ENCODE measurements at places on chromosomes 13 and 19.

DNA sequence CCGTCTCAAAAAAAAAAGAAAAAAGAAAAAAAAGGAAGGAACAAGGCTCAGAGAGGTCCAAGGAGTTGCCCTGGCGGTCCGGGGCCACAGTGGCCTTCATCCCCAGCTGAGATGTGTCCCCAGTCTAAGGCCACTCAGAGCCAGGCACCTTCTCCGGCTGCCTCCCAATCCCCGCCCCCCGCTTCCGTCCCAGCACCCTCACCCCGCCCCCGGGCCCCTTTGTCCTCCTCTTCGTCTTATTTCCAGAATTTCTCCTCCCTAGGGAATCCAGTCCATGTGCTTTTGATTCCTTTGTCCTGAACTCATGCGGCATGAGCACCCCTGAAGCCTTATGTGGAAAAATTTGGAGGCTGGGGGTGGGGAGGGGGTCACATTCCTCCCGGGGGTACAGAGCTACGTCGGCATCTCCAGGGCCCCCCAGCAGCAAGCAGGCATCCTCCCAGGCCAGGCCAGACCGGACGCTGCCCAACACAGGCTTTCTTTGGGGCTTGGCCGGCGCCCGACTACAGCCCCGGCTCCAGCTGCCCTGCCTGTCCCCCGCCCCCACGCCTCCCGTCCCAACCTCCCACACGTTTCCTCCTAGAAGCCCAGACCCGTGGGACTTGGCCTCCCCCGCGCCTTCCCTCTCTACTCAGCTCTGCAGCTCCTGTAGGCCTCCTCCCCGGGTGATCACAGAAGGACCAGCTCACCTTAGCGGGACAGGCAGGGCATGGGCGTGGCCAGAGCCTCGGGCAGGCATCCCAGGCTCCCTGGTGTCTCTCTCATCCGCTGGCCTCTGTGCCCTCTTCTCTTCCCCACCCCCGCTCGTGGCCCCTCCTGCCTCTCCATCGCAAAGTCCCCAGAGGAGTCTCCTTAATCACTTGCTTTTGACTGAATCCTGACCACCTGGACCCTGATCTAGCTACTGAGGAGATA, 17.8 kb upstream of the ADGRE5 start:
- DNase-seq, result no peak

- DNase-seq, result no peak
These were observed 50.6 kb upstream of the USPL1 start for GRCh38 chr13:30567072-30567471.

GRCh38 chr19:28595722-28596480, 617.0 kb downstream of the UQCRFS1 start:
- no peak for DNase-seq

GRCh38 chr13:79481685-79482052, 714 bp downstream of the NDFIP2 start:
- no peak for DNase-seq

- no peak for DNase-seq
These were observed 11.8 kb downstream of the PDE4A start for GRCh38 chr19:10431943-10432735.

DNA sequence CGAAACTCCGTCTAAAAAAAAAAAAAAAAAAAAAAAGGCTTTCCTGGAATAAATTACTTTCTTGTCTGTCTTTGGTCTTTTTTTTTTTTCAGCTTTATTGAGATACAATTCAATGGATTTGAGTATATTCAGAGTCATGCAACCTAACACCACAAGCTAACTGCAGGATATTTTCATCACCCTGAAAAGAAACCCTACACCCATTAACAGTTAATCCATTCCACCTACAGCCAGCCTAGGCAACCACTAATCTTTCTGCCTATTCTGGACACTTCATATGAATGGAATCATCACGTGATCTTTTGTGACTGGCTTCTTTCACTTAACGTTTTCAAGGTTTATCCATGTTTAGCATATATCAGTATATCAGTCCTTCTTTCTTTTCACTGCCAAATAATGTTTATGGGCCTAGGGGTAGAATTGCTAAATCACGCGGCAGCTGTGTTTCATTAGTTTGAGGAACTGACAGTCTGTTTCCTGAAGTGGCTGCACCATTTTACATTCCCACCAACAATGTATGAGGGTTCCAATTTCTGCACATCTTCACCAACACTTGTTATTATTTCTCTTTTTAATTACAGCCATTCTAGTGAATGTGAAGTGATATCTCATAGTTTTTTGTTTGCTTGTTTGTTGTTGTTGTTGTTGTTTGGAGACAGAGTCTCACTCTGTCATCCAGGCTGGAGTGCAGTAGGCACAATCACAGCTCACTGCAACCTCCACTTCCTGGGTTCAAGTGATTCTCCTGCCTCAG, 19.9 kb downstream of the LRFN3 start:
- DNase-seq, result no peak

GRCh38 chr13:112510002-112510780, 77.8 kb downstream of the TUBGCP3 start:
- DNase-seq, result peak; percentile 35

GRCh38 chr19:1163934-1164683, 10.0 kb downstream of the SBNO2 start:
- no peak for DNase-seq

DNA sequence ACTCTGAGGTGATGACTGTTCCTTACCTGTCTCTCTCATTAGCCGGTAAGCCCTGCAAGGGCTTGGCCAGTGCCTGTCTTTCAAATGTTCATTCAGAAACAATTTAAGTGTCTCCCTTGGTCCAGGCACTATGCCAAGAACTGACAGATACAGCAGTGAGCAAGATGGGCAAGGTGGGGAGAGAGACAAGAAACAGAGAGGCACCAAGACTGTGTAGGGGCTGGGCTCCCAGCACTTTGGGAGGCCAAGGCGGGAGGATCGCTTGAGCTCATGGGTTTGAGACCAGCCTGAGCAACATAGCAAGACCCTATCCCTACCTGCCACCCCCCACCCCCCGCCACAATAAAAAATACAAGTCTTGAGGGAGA, 1.3 kb upstream of the CCNE1 start:
- no peak for DNase-seq

- DNase-seq, result no peak
These were observed 179.8 kb downstream of the PRR20E start for GRCh38 chr13:57346786-57347185.

- no peak for DNase-seq
These were observed 1708.9 kb downstream of the SLITRK5 start for GRCh38 chr13:89380101-89380500.

DNA sequence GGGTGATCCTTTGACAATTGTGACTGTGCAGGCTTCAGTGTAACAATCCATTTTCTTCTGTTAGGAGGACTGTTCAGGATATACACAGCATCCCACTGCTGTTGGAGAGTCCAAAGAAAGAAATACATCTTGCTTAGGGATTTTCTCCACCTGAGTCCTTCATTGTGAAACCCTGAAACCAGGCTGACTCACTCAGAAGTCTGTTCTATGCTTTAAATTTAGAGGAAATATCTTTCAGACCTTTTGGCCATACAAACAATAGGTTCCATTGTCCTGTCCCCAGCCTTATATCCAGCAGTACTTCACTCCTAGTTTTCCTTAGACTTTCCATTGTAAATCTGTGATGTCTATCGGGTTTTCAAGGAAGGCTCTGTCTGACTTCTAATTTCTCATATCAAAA, 379.1 kb downstream of the SUCLA2 start:
- DNase-seq, result no peak

DNA sequence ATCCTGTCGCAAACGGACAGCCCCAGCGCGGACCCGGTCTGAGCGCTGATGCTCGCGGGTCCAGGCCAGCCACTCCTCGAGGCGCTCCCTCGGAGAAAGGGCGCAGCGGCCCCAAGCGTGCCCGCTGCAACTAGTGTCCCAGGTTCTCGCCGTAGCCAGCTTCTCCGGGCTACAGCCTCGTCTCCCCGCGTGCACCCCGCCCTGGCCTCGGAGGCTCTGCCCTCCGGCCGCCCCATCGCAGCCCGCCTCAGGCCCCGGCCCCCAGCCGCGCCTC, 487 bp downstream of the FLT1 start:
- DNase-seq, result no peak

DNA sequence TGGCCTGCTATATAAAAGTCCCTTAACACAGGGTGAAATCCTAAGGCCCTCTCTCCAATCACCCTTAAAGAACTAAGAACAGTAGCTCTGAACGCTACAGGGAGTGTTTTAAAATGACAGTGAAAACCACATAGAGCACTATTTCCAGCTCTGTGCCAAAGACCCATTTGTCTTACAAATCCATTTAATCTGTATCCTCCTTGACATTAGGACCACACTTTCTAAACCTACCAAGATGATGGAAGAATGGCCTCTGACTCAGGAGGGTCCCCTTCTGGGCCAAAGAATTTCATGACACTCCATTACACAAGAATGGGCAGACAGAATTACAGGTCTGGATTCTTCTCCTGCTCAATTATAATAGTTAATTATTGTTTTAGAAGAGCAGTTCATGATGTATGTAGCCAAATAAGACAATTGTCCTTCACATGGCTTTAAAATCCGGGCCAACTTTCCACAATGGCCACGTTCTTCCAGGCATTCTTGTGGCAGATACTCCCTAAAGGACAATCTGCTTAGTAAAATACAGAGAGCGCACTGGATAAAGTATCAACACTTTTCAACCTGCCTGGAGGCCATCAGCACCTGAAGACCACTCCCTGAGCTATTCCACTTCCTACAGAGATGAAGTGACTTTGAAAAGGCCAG, 61.0 kb downstream of the STK24 start:
- no peak for DNase-seq

DNA sequence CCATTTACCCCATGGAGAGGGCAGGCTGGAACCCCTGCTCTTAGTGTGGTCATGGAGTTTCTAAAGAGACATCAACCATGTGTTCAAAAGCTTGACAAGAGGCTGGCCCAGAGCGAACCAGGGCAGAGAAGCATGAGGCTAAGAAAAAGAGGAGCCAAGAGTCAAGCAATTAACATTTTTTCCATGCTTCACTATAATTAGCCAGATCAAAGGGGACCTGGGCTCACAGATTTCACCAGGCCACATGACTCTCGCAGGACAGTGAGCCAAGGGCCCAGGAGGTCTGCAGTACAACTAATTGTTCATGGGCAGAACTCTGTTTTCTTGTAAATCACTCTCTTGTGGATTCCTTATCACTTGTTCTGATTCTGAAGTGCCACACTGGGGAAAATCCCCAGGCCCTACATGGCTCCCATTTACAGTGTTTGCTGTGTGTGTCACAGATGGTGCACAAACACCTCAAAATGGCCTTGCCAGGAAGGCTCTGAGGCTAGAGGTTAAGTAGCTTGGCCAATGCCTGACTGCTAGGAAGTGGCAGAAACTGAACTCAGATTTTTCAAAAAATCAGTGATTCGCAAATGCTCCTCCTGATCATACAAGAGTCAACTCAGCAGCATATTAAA, 101.2 kb downstream of the LHFPL6 start:
- DNase-seq, result no peak
